AG09319 (cell line): ENCODE measurements at places on chromosomes 2 and 18.

DNA sequence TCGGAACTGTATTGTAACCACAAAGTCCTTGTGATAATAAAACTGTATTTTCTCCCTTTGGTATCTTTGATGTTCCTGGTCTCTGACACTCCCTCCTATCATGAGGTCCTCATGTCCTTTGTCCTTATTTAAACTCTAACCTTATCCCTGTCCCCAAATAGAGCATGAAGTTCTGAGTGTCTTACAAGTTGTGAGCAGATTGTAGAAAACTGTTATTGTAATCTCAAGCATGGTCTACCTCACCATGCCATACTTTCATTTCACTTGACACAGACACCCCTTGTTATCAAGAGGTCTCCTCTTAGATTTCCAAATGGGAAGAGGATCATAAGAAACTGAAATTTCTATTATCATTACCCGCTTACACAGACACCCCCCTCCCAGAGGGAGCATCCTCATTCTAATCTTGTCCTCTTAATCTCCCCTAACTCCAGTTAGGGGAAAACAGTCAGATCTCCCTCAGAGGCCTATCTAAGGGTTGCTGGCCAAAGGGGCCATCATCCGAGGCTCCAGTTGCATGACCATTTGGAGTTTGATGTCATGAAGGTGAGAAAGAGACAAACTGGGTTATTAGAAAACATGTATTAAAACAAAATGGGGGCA lies 29.0 kb downstream of the MYO3B start:
- DNase-seq = no peak

- no peak for DNase-seq
Observed at GRCh38 chr2:110854355-110855081, 122.1 kb downstream of the ACOXL start.

GRCh38 chr18:45974088-45974536 lies 7.0 kb upstream of the EPG5 start:
- DNase-seq = peak; percentile 71

DNA sequence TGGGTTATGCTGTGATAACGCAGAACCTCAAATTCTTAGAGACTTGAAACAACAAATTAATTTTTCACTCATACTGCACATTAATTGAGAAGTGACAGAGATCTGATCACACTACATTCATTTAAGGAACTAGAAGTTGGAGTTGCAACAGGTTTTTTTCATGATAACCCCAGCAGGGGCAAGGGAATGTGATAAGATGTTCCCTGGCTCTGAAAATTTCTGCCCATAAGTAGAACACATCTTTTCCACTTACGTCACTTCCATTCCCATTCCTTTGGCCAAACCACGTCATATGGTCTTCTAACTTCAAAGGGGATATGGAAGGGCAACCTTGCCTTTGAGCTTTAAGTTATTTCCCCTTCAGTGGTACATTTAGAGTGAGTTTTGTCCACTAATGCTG lies 29.7 kb upstream of the PSME4 start:
- no peak for DNase-seq

DNA sequence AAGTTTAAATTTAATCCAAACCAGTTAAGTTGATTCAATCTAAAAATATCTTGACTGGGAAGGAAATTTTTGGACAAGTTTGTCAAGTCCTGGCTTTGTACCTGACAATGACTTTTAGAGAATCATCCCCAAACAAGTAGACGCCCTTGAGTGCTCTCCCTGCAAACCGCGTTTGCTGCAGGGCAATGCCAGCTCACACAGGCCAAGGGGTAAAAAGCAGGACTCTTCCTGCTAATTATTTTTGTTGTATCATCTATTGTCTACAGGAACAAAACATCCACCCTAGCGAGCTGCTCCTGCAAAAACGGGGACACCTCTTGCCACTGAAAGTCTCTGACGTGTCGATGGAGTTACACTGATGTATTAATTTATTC lies 10.9 kb downstream of the ID2 start:
- DNase-seq = no peak

GRCh38 chr2:144682248-144682647 lies 162.3 kb upstream of the ZEB2 start:
- no peak for DNase-seq

GRCh38 chr2:200471324-200471848 lies 38.5 kb downstream of the KCTD18 start:
- DNase-seq = no peak

DNA sequence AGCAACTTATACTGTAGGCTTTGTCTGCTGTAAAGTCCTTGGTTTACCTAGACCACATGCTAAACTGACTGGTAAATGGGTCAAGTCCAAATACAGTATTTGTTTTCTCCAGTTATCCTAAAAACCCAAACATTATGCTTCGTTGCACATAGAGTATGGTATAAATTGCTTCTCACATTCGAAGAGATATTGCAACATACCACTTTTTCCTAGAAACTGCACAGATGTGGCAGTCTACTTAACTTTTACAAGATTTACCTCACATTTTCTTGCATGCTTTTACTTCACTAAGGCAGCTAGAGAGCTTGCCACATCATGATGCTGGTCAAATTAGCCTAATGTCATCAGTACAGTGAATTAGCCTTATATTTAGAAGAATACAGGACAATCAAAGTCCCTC lies 66.0 kb upstream of the SCN7A start:
- DNase-seq = no peak

DNA sequence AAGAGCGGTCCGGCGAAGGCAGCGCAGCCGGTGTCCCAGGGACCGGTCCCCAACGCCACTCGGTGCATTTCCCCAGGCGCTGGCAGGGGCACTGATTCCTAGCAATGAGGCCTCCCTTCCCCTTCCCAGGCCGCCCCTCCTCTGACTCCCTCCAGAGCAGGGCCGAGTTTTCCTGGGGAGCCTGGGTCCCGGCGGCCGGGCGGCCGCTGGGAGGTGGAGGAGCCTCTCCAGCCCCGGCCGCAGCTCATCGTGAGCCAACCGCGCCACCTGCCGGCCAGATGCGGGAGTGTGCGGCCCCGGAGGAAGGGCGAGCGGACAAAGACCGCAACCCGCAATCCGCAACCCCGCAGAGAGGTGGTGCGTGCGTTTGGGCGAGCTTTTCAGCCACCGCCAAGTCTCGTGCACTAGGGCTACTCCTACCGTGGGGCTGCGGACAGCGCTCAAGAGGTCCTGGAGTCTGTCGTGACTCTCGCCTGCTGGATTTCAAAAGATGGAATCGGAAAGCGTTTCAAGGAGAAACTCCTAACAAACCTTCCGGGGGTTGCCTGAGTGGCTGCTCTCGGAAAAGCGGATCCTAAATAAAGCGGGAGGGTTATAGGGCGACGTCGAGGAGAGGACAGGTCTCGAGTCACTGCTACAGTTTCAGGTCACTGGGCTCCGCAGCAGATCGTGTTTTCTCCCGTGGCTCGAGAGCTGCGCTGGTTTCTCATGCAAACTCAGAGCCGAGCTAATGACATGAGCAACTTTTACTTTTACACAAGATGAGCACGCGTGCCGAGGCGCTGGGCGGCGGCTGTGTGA lies 1.5 kb upstream of the EPHA4 start:
- DNase-seq = no peak

- no peak for DNase-seq
Observed at GRCh38 chr2:112643488-112643887, 2.3 kb upstream of the SLC20A1 start.

DNA sequence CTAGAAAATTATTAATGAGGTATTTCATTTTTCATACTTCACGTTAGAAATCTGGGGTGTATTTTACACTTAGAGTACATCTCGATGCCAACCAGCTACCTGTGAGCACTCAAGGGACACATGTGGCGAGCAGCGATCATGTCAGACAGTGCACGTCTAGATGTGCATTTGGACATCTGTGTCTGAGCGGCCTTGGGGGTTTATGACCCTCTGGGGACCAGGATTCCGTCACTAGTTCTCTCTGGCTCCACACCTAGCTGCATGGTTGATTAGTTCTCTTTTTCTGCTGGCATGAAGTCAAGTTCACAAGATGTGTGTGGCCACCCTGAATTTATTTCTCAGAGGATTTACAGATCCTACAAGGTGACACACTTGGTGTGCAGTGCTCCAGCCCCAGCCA lies 192.2 kb downstream of the TSN start:
- DNase-seq = no peak

DNA sequence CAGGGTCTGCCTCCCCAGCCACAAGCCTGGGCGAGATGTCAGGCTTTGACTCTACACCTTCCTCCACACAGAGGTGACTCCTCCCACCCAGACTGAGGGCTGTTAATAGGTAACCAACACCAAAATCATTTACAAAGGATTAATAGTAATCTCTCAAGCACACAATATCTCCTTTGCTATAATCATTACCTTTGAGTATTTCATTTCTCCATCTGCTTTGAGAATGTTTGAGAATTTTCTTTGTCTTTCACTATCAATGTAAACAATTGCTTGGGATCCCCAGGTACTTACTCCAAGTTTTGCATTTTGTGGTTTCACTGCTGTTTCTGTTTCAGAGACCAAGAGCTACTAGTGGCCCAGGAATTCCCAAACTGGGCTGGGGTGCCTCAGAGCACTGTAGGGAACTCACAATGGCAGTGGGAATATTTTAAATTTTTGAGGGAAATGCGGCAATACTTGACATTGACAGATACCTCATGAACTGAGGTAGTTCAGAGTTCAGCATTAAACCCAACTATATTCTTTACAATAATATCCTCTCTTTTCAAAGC lies 166.4 kb upstream of the MGAT5 start:
- DNase-seq = no peak

DNA sequence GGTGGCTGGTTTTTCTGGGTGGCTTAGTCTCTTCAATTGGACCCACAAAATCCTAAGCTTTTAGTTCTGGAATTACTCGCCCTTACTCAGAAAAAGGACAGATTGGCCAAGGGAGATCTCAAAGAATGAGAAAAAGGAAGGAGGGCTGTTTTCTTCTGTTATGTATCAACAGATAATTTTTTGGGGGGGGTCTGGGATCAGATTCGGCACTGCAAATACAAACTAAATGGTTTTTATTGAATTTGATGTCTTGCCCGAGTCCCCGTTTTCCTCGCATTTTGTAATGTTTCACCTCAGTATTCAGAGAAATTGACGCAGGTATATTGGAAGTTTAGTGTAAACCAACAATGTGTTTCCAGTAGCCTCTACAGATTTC lies 762 bp downstream of the YIPF4 start:
- no peak for DNase-seq
